Tibial nerve (tissue), 4 donors: ENCODE measurements at places on chromosomes 7 and 10. TPM values are rescaled to one million over a fixed set of nuclear protein-coding genes. Genes with fewer than 3 reads are reported as not detected.

DNA sequence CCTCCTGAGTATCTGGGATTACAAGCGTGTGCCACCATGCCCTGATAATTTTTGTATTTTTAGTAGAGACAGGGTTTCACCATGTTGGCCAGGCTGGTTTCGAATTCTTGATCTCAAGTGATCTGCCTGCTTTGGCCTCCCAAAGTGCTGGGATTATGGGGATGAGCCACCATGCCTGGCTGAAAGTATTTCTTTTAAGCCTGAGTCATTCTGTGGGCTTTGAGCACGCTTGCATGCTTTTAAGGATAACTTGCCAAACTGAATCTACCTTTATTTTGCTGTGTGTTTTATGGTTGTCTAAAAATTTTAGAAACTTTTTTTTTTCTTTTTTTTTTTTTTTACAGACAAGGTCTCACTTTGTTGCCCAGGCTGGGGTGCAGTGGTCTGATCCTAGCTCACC, 33.2 kb downstream of the CNNM2 start:
- DNase-seq, result no peak

- DNase-seq, result no peak
Measured at GRCh38 chr7:157397731-157398691, 61.2 kb downstream of the DNAJB6 start.

- no peak for DNase-seq
Measured at GRCh38 chr7:1452205-1452604, 7.1 kb downstream of the MICALL2 start.

GRCh38 chr10:131422731-131423130, 111.2 kb upstream of the TCERG1L start:
- no peak for DNase-seq

DNA sequence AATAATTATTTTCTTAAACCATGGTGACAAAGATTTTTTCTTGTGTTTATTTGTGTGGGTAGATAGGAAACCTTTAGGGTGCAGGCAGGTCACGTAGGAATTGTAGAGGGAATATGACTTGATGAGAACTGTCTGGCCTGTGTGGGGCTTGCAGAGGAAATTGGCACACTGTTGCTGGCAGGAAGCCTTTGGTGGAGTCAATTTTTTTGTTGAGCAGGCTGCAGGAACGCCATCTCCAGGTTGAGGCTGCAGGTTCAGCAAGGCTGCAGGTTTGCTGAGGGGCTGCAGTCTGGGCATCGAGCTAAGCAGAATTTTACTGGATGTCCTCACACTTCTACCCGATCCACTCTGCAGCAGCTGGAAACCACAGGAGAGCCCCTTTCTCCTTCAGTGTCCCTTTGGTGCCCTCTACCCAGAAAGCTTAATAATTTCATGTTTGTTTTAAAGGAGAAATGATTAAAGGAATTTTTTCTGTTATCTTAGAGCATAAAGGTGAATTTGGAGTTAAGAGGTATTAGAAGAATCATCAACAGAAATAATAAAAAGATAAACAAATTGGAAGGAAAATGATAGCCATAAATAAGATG, 37.0 kb downstream of the TBC1D12 start:
- DNase-seq, result no peak

DNA sequence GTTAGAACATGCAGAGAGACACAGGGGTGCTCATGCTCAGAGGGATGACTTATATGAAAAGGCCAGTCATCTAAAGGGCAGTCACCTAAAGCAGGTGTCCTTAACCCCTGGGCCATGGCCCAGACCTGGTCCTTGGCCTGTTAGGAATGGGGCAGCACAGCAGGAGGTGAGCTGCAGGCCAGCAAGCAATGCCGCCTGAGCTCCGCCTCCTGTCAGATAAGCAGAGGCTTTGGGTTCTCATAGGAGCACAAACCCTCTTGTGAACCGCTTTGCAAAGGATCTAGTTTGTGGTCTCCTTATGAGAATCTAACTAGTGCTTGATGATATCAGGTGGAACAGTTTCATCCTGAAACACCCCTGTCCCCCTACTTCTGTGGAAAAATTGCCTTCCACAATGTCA, 14.5 kb downstream of the ANKRD7 start:
- no peak for DNase-seq

- no peak for DNase-seq
Measured at GRCh38 chr10:26881600-26882331, 21.0 kb upstream of the ABI1 start.

- DNase-seq, result no peak
Measured at GRCh38 chr10:58266003-58266825, 1.5 kb downstream of the IPMK start.

DNA sequence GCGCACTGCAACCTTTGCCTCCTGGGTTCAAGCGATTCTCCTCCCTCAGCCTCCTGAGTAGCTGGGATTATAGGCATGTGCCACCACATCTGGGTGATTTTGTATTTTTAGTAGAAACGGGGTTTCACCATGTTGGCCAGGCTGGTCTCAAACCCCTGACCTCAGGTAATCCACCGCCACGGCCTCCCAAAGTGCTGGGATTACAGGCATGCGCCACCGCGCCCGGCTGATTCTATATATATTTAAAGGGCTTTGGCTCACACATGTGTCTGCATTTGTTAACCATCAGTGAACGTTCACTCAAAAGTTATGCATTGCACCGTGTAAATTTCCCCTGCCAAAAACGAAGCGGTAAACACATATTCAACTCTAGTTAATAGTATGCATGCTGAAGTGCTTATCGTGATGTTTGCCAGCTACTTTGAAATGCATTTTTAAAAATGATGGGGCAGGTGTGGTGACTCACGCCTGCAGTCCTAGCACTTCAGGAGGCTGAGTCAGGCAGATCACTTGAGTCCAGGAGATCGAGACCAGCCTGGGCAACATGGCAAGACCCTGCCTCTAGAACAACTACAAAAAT, 17.7 kb upstream of the WIPI2 start:
- DNase-seq, result no peak

DNA sequence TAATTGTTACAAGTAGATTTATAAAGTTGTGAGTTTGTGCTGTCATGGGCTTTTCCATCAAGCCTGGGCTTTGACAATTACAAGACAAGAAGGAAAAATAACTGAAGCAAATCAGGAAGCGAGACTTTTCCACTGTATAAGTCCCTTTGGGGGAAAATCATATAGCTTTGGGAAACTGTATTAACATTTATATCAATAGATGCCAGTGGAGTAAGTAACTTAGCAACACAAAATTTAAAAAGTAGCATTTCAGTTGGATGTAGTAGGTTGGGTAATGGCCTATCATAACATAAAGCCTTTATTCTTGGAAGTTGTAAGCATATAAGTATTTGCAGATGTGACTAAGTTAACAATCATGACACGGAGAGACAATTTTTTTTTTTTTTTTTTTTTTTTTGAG, 931.1 kb downstream of the CNTNAP2 start:
- DNase-seq, result no peak

DNA sequence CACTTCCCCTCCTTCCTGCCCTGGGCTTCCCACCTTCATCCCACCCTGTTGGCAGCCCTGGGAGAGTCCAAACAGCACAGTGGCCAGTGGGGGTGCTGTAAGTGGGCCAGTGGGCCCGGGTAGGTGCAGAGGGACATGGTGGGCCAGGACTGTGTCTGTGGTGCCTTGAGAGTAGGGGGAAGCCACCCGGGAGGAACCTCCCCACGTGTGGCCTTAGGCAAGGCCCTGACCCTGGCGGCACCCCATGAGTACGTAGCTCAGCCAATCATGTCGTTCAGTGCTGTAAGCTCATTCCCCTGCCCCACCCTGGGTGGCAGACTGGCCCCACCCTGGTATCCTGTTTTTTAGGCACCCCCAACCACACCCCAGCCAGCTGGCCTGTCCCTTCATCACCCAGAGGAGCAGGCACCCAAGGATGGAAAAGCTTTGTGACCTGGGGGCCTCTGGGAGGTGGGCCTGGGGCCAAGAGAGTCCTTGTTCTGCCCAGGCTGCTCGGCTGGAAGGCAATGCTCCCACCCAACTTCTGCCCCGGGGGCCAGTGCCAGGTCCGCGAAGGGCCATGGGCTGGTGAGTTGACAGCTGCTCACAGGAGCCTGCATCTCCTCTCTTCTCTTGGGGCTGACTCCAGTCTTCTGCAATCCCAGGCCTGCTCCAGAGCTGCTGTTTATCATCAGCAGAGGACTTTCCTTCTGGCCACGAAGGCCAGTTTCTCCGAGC, 41.6 kb downstream of the TSPAN15 start:
- no peak for DNase-seq

- no peak for DNase-seq
Measured at GRCh38 chr7:140631021-140631420, 9.6 kb downstream of the DENND2A start.

GRCh38 chr7:136131304-136131630, 154.1 kb upstream of the MTPN start:
- DNase-seq, result no peak

DNA sequence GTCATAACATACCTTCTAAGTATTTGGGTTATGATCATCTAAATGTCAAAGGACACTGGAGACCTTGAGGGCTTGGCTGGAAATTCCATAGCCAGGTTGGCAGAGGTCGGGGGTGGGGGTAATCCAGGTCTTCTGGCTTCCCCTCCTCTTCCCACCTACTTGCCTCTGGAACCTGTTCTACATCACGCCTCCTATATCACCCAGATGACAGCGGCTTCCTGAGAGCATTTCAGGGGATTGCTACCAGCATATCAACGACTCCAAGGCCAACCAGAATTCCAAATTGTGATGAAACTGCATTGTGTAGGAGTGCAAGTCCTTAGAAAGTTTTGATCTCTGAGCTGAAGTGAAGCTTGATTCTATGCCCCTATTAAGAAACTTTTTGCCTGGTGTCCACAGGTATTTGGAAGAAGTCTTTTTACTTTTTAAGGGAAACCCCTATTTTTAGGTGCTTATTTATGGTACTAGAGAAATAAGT, 95.7 kb downstream of the SH2D4B start:
- no peak for DNase-seq

DNA sequence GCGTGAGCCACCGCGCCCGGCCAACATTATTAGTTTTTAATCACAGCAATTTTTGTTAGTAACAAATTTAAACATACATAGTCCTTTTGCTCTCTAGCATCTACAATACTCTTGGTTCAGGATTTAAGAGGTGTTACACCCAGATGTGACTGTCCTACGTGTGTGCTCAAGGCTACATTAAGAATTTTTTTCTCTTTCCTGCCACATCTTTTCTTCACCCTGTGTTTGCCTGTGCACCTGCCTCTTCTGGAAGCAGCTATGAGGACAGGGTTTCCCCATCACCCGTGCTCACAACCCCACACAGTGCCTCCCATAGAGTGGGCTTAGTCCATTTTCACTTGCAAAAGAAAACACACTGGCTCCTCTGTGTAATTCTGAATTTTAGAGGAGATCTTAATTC, 186.7 kb upstream of the KLF6 start:
- no peak for DNase-seq

- no peak for DNase-seq
Measured at GRCh38 chr7:158843771-158844170, 12.6 kb upstream of the DYNC2I1 start.

DNA sequence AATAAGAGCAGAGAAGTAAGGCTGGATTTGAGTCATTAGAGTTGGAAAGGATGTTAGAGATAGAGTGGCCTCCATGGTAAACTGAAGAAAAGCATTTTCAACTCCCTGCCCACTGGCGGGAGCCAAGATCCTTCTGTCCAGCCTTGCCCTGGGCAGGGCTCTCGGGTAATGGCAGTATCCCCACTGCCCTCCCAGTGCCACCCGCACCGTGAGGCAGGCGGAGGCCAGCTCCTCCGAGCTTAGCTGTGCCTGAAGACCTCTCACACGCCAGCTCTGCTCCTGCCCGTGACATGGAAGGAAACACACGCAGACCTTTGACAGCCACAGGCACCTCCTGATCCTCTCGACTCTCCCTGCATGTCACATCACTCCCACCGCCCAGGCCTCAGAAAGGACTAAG, 22.3 kb downstream of the BCCIP start:
- no peak for DNase-seq

DNA sequence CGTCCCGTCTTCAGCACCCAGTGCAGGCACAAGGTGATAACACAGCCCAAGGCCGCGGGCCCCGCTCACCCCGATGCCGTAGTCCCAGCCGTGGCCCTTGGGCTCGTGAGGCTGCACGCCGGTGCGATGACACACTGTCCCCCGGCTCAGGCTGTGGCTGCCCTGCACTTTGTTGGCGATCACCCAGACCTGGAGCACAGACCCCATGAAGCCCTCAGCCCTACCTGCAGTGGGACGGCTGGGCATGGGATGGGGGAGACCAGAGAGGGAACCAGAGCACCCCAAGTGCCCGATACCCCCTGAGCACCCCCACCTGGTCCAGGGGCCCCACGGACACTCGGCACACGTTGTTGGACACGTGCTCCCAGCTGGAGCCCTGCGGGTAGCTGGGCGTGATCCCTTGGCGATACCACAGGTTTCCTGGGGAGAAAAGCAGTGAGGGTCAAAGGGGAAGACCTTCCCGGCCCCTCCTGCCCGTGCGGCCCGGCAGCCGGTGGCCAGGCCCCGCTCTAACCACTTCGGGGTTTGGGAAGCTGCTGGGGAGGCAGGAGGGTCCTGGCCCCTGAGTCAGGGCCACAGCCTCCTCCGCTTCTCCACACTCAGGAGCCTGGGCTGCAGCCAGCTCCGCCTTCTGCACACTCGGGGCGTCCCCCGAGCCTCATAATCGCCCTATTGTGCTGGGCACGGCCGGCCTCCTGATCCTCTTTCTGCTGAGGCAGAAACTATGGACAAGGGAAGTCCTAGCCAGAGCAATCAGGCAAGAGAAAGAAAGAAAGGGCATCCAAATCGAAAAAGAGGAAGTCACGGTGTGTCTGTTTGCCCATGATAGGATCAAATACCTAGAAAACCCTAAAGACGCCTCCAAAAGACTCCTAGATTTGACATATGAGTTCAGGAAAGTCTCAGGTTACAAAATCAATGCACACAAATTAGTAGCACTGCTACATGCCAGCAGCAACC, 6.7 kb downstream of the BHLHA15 start:
- DNase-seq, result no peak

GRCh38 chr7:137036768-137037167, 168.3 kb downstream of the CHRM2 start:
- DNase-seq, result no peak

GRCh38 chr7:126780993-126781392, 471.7 kb downstream of the GRM8 start:
- no peak for DNase-seq

Gene COL1A2
- total RNA-seq, result 235 TPM

Gene HSPA12A
- total RNA-seq, result 137 TPM

Gene SLC26A5
- total RNA-seq, result 0.42 TPM

Gene CASD1
- total RNA-seq, result 22.3 TPM

Gene RPP38
- 10.5 TPM for total RNA-seq

Gene CDK5
- total RNA-seq, result 13.1 TPM

Gene MMRN2
- total RNA-seq, result 27.6 TPM

Gene GHRHR
- not detected for total RNA-seq

Gene SLC26A3
- not detected for total RNA-seq

Gene SPDYE6
- total RNA-seq, result not detected

Gene GRM3
- not detected for total RNA-seq

Gene FZD1
- 82.0 TPM for total RNA-seq

Gene PPP1R3C
- total RNA-seq, result 3.3 TPM

Gene MLXIPL
- 64.3 TPM for total RNA-seq
